Activated T-cell treated with anti-CD3 and anti-CD28 coated beads, Interleukin-2, amount 50 U/mL, for 1 hour (primary cell): ENCODE measurements at places on chromosomes 11 and 22.

DNA sequence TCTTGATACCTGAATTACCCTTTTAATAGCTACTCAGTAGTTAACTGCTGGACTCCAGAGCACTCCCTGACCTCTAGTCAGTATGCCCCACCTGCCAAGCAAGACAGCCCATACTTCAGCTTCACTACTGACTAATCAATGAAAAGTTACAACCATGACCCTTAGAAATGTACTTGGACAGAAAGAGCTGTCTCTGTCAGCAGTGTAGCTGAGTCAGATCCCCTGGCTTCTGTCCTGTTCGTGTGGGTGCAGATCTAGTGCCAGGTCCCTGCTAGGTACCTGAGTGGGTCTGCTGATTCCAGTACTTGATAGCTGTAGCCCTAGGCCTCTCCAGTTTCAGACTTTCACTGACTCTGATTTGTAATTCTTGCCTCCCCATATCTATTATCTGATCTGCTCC is 265.8 kb upstream of the POU2AF2 start:
- no peak for DNase-seq

GRCh38 chr22:37284805-37285355 is 2.6 kb downstream of the CYTH4 start:
- peak; percentile 66 for DNase-seq

DNA sequence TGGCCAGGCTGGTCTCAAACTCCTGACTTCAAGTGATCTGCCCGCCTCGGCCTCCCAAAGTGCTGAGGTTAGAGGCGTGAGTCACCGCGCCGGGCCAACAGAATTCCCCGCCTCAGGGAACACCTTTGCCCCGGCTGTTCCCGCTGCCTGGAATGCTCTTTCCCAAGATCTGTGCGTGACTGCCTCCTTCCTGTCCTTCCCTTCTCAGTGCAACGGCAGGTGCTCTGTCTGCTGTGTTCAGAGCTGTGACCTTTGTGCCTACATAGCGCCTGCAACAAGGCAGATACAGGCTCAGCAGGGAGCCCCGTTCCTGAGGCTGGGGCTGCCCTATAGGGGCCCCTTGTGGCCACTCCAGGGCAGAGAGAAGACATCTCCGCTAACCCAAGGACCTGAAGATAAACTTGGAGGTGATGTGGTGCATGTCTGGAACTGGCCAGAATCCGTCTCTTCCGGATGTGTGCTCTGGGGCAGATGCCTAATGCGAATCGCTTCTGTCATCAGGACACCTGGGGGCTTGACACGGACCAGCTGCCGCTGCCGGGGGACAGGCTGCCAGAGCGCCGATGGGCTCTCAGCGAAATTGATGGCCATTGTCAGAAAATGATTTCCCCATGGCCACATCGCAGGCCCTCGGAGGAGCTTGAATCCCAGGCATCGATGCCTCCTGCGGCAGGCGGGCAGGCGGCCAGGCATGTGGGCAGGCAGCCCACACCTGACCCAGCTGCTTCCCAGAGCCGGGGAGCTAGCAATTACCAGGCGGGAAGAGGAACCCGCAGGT is 43.5 kb upstream of the TCF20 start:
- DNase-seq: peak; percentile 53

GRCh38 chr11:131696690-131697089 is 326.3 kb downstream of the NTM start:
- no peak for DNase-seq

DNA sequence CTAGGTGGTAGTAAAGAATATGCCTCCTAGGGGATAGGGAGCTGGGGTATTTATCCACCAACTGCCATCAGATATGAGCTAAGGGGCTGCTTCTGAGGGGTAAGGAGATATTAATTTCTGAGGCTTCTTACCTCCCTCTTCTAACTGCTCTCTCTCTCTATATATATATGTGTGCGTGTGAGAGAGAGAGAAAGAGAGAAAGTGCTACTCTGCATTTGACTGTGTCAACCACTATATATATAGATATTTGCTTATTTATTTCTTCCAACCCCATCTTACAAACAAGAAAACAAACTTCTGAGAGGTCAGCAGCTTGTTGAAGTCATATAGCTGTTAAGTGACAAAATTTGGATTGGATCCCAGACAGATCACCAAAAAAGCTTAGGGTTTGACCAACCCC is 5.9 kb upstream of the HEPACAM start:
- no peak for DNase-seq

DNA sequence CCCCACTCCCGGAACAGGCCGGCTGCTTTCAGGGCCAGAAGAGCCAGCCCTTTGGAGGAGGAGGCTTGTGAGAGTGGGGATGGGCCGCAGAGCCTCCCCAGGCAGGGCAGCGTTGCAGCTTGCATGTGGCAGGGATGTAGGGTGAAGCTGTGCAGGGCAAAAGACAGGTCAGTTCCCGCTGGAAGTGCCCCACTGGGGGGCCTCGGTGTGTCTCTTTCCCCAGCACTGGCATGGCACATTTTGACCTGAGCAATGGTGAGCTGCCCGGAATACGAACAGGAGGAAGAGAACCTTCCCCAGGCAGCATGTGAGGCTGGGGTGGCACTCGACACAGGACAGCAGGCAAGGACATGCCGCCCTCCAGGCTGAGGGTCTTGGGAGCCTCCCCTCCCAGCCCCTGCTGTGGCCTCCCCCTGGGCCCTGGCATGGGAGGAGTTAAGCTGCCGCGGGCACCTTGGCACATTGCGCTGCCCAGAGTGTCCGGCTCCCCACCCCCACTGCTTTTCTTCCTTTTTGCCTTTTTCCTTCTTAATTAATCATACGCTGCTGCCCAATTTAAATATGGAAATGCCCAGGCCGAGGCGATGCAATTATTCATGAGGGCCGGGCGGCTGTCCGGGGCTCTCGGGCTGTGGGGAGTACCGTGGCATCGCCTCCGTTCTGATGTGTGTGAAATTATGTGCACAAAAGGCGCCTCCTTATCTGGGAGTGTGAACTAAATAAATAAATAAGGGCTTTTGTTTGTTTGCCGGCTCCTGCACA is 76.0 kb upstream of the WNT7B start:
- peak; percentile 29 for DNase-seq

DNA sequence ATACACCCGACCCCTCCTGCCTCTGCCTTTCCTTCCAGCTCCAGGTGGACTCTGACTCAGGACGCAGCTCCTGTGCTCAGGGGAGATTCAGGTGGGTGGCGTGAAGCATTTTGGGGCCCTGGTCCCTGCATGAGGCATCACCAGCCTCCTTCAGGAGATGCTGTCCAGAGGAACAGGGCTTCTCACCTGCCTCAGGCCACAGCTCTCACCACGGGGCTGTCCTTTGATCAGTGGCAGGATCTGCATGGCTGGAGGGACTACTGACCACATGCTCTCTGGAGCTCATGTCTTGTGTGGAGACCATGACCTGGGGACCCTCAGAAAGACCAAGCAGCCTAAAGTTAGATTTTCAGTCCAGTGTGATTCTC is 58.8 kb downstream of the GGTLC2 start:
- no peak for DNase-seq

- DNase-seq: no peak
These were observed 7.6 kb upstream of the MSANTD2 start for GRCh38 chr11:124807660-124808270.

DNA sequence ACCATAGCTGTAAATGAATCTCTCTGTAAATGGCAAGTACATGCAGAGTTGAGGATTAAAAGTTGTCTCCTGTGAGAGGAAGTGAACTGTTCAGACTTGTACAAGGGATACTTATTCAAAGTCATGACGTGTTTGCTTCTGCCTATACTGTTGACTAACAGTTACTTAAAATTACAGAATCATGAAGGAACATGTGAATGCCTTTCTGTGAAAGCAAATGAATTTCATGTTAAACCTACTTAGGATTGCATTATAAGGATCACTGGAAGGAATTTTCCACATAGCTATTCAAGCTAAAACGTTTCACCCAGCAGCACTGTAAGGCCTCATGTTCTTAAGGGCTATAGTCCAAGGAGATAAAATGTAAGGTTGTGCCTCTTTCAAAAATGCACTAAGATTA is 93.4 kb upstream of the BIRC3 start:
- no peak for DNase-seq

DNA sequence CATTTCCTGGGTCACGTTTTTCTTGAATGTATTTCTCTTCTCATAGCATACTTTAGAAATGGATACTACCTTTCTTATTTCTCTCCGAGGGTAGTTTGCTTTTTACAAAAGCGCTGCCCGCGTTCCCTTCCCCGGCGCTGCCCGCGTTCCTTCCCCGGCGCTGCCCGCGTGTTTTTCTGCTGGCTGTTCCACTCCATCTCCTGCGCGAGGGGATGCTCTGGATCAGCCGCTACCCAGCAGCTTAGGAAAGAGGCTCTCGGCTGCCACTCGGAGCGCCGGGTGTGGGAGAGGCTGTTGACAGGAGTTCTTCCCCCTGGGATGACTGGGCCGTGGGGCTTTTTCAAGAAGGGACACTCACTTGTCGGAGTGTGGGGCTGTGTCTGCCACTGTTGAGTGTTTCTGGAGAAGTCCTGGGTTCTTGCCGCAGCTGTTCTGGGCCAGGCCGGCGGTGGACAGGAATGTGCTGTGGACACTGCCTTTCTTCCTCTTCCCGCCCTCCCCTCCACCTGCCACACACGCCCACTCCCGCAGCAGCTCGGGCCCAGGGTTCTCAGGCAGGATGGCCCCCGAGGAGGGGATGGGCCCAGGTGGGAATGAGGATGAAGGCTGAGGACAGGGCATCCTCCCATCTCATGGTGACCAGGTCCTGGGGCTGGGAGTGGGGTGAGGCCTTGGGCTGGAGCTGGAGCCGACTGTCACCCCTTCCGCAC is 30.6 kb downstream of the GLB1L2 start:
- DNase-seq: no peak

GRCh38 chr22:45845076-45845487 is 131.9 kb downstream of the WNT7B start:
- no peak for DNase-seq

GRCh38 chr11:2301631-2302305 is at the start of the genes C11orf21 and TSPAN32:
TSS of gene C11orf21 (minus strand) at chr11:2301918. CDS start at chr11:2301808, 110 bp downstream.
TSS of gene TSPAN32 (plus strand) at chr11:2302013. CDS start at chr11:2302150, 137 bp downstream.
- peak; percentile 58 for DNase-seq

GRCh38 chr11:48006301-48006992 is 26.1 kb downstream of the PTPRJ start:
- peak; percentile 39 for DNase-seq

DNA sequence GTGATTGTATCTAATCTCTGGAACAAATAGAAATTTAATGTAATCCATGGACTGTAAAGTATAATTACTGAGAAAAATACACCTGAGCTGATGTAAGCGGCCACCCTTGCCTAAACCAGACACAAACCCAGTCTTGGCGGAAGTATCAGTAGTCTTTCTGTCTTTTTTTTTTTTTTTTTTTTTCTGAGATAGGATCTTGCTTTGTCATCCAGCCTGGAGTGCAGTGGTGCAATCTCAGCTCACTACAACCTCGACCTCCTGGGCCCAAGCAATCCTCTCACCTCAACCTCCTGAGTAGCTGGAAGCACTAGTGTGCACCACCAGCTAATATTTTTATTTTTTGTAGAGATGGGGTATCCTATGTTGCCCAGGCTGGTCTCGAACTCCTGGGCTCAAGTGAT is 5.5 kb upstream of the CXCR5 start:
- DNase-seq: no peak

- DNase-seq: peak; percentile 21
These were observed 1.3 kb upstream of the NADSYN1 start for GRCh38 chr11:71451596-71452198.

DNA sequence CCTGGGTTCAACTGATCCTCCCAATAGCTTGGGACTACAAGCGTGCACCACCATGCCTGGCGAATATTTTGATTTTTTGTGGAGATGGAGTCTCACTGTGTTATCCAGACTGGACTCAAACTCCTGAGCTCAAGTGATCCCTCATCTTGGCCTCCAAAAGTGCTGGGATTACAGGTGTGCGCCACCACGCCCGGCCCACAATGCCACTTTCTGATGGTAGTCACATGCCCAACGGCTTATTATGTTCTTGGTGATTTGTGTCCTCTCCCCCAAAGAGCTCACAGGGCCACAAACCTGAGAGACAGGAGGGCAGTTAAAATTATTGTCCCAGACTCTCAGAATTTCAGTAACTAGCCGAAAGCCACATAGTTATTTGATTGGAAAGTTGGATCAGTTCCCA is 9.6 kb downstream of the GRIK4 start:
- DNase-seq: no peak

GRCh38 chr11:111326824-111327223 is 28.5 kb downstream of the POU2AF3 start:
- DNase-seq: no peak

DNA sequence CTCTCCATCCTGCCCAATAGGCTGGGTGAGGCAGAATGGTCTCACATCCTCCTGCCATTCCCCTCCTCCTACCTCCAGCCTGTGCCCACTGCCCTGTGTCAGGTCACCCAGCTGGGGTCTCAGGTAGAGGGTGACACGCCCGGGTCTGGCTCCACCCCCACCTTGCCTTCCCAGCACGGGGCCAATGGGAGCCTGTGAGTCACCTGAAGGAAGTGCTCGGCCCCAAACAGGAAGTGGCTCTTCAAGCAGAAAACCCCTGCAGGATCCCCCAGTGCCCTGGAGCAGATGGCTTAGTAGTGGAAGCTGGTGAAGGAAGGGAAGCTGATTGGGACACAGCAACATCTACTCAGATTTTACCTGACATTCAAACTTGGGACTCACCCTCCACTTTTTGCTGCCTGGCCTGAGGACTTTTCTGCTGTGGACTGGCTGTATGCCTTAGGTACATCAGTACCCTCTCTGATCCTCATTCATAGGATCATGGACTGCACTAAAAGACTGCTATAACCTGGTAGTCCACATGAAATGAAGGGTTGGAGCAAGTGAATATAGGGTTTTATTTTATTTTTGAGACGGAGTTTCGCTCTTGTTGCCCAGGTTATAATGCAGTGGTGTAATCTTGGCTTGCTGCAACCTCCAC is 33.4 kb downstream of the GDPD5 start:
- peak; percentile 56 for DNase-seq

DNA sequence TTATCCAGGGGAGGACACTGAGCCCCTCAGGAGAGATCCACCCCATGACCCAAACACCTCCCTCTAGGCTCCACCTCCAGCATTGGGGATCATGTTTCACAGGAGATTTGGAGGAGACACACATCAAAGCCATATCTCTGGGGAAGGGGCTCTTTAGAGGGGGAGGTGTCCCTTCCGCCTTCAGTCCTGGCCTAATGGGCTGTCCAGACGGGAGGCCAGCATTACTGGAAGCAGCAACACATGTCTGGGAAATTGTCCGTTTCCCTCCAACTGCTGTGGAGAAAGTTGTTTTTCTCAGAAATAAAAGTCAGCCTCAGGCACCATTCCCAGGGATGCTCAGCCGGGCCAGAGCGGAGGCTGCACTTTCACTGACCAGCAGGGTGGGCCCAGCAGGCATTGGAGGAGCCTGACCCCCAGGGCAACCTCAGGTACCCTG is 9.5 kb downstream of the CACNA1I start:
- DNase-seq: no peak

GRCh38 chr11:112298535-112298934 is 37.9 kb upstream of the PLET1 start:
- DNase-seq: no peak

DNA sequence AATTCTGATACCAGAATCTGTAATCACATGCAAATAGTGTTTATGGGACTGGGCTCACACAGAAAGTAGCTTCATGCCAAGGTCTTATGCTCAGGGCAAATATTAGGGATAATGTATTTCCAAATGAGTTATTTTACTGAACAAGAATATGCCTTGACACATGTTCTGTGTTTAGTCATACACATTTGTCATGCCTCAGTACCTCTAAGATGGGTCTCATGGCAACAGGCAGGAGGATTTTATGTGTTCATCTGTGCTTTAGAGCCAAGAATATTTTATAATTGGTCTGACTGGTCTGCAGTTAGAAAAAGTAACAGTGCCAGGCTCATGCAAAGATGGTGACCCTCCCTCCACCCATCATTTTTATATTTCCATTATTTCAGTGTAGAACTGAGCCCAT is 49.1 kb downstream of the JAM3 start:
- no peak for DNase-seq
